ENCODE measurements at places on chromosomes 16 and 17. TPM values are rescaled to one million over a fixed set of nuclear protein-coding genes. Genes with fewer than 3 reads are reported as not detected.

The PLLP gene
- polyA plus RNA-seq: 14.4 TPM

- peak overlapping the region; percentile 92 for H3K4me3 ChIP-seq
- peaks cover 23% of the 10 kb centered on the region for H3K4me1 ChIP-seq
- peak overlapping the region; percentile 32 for H3K27ac ChIP-seq
- H3K27me3 ChIP-seq: peaks cover 2% of the 10 kb centered on the region
- DNase-seq: no peak
- no peaks in the 10 kb centered on the region for H3K36me3 ChIP-seq
Measured at GRCh38 chr17:30378241-30378824, 394 bp upstream of the CPD start.

The RGS9 gene
- 0.75 TPM for polyA plus RNA-seq

- peak within 1 kb of the TSS; percentile 29 for H3K4me3 ChIP-seq
- H3K4me1 ChIP-seq: peaks cover 19% of the 10 kb centered on the region
- peak within 1 kb of the TSS; percentile 79 for H3K27ac ChIP-seq
- no peaks in the 10 kb centered on the region for H3K27me3 ChIP-seq
Measured at GRCh38 chr17:42536048-42536371, at the start of gene NAGLU. TSS of gene NAGLU (plus strand) at chr17:42536241. CDS start at chr17:42536273, 32 bp downstream.

The ZNF174 gene
- polyA plus RNA-seq: 7.5 TPM

- H3K36me3 ChIP-seq: peaks cover 24% of the 10 kb centered on the region
- peak overlapping the region; percentile 34 for H3K27ac ChIP-seq
- no peaks in the 10 kb centered on the region for H3K27me3 ChIP-seq
- no peak overlapping the region for H3K4me3 ChIP-seq
- peak; percentile 75 for DNase-seq
Measured at GRCh38 chr17:1511290-1511689, 5.1 kb downstream of the INPP5K start.

The TNS4 gene
- not detected for polyA plus RNA-seq

- DNase-seq: no peak
- H3K27me3 ChIP-seq: no peaks in the 10 kb centered on the region
- no peak overlapping the region for H3K27ac ChIP-seq
- peaks cover 5% of the 10 kb centered on the region for H3K36me3 ChIP-seq
Measured at GRCh38 chr17:27585153-27585681, 45.8 kb upstream of the LGALS9 start.

GRCh38 chr17:20068445-20068844 lies 59.3 kb downstream of the SPECC1 start:
- H3K4me3 ChIP-seq: no peak overlapping the region
- H3K27me3 ChIP-seq: no peaks in the 10 kb centered on the region
- no peaks in the 10 kb centered on the region for H3K4me1 ChIP-seq
- no peaks in the 10 kb centered on the region for H3K36me3 ChIP-seq
- no peak for DNase-seq

- H3K4me3 ChIP-seq: no peak overlapping the region
- H3K36me3 ChIP-seq: no peaks in the 10 kb centered on the region
- DNase-seq: no peak
- H3K27me3 ChIP-seq: no peaks in the 10 kb centered on the region
Measured at GRCh38 chr16:60123392-60124023, 1389.4 kb upstream of the GOT2 start.

The TEX14 gene
- polyA plus RNA-seq: 0.02 TPM

DNA sequence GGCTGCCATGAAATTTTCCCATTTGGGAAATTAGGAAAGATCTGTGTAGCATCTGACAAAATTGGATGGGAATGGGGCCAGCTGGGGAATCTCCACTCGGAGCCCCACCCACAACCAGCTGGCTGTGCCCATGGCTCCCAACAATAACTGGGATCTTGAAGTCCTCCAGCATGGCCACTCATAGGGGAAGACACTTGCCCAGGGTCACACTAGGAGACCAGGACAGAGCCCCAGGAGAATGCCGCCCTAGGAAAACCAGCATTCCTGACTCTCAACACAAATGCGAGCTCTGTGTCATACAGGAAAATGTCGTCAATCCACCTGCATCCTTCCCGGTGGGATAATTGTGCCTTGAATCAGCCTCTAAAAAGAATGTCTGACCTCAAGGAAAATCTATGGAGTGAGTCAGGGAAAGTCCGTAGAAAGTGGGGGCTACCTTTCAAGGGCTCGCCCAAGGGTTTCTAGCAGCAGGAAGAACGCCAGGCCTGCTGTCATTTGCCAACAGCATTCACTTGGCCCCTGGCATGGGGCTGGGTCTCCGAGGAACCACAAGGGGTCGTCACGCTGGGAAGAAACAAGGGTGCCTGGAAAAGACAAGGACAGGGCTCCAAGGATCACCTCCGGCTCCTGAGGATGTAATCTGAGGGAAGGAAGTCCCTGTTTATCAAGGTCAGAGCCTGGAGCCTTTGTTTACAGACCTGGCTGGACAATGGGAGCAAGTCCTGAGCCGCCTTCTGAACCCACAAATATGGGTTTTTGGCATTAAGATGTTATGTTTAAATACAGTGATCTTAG lies 15.9 kb downstream of the CDH5 start:
- H3K4me1 ChIP-seq: peaks cover 59% of the 10 kb centered on the region
- peaks cover 40% of the 10 kb centered on the region for H3K36me3 ChIP-seq
- no peaks in the 10 kb centered on the region for H3K27me3 ChIP-seq

- peak; percentile 30 for DNase-seq
- H3K4me3 ChIP-seq: no peak within 1 kb of the TSS
- H3K36me3 ChIP-seq: no peaks in the 10 kb centered on the region
- no peak within 1 kb of the TSS for H3K27ac ChIP-seq
- no peaks in the 10 kb centered on the region for H3K27me3 ChIP-seq
Measured at GRCh38 chr16:71230122-71230845, at the start of gene HYDIN. TSS of gene HYDIN (minus strand) at chr16:71230722. CDS start at chr16:71186895, 43,827 bp downstream.

DNA sequence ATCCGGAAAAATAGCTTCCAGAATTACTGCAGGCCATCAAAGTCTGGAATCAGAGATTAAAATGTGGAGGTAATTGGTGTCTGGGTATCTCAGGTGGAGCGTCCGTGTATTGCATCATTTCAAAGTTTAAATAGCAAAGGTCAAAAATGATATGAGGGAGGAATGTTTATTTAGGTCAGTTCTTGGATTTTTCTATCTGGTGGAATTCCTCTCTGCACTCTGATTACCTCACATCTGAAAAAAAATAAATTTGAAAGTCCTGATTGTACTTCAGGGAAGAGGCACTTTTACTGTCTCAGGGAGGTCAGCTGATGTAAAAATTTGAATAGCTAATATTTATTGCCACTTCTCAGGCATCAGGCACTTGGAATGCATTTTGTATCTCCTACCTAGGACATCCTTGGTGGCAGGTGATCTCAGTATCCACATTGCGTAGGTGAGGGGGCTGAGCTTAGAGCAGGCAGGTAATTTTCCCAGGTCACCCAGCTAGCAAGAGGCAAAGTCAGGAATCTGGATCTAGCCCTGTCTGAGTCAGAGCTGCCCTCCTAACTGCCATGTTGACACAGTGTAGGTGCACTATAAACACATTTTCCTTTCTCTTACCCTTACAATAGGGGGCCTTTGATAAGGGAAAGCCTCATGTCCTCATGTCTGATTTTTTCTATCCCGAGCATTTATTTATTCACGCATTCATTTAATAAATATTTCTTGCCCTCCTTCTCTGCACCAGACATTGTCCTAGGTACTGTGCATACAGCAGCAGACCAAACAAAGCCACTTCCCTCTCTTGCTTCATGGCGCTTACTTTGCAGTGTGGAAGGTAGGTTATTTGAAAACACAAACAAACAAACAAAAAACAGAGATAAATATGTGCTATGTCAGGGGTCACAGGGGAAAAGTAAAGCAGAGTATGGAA lies 454.3 kb downstream of the HAPSTR1 start:
- H3K4me1 ChIP-seq: no peaks in the 10 kb centered on the region
- DNase-seq: no peak
- no peaks in the 10 kb centered on the region for H3K36me3 ChIP-seq
- H3K4me3 ChIP-seq: no peak overlapping the region

- H3K27me3 ChIP-seq: no peaks in the 10 kb centered on the region
- H3K27ac ChIP-seq: no peak overlapping the region
- DNase-seq: no peak
Measured at GRCh38 chr17:33888455-33888854, 366.6 kb upstream of the CCL2 start.

- H3K36me3 ChIP-seq: no peaks in the 10 kb centered on the region
- DNase-seq: no peak
- peaks cover 22% of the 10 kb centered on the region for H3K4me1 ChIP-seq
- H3K27me3 ChIP-seq: no peaks in the 10 kb centered on the region
- H3K27ac ChIP-seq: no peak overlapping the region
- no peak overlapping the region for H3K4me3 ChIP-seq
Measured at GRCh38 chr16:86911437-86911958, 333.1 kb downstream of the FOXL1 start.

GRCh38 chr17:73247726-73248125 lies 14.0 kb downstream of the CPSF4L start:
- peak; percentile 29 for DNase-seq
- no peaks in the 10 kb centered on the region for H3K36me3 ChIP-seq
- H3K27ac ChIP-seq: no peak overlapping the region
- H3K27me3 ChIP-seq: no peaks in the 10 kb centered on the region
- no peak overlapping the region for H3K4me3 ChIP-seq

DNA sequence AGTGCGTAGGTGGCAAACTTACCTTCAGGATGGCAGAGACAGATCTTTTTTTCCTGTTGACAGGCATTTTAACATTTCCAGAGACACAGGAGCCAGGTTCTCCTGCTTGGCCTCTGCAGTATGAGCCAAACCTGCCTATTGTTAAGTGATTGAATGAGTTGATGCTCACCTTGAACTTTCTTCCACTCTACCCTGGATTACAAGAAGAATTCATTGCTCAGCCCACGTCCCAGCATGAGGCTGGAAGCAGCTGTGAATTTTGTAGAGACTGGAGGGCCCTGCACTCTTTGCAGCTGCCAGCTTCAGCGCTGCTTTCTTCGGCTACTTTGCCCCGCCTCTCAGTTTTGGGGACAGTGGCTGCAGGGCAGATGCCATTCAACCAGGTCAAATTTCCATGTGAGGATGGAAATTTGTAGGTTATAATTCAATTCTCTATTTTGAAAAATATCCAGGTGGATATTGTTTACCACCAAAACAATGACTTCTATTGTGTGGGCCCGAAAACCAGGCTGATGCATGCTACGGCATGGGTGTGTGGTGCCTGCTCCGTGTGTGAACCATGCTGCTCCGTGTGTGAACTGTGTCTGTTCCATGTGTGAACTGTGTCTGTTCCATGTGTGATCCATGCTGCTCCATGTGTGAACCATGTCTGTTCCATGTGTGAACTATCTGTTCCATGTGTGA lies 75.2 kb upstream of the METTL9 start:
- H3K4me3 ChIP-seq: no peak overlapping the region
- H3K27me3 ChIP-seq: no peaks in the 10 kb centered on the region
- H3K4me1 ChIP-seq: no peaks in the 10 kb centered on the region
- no peak for DNase-seq

DNA sequence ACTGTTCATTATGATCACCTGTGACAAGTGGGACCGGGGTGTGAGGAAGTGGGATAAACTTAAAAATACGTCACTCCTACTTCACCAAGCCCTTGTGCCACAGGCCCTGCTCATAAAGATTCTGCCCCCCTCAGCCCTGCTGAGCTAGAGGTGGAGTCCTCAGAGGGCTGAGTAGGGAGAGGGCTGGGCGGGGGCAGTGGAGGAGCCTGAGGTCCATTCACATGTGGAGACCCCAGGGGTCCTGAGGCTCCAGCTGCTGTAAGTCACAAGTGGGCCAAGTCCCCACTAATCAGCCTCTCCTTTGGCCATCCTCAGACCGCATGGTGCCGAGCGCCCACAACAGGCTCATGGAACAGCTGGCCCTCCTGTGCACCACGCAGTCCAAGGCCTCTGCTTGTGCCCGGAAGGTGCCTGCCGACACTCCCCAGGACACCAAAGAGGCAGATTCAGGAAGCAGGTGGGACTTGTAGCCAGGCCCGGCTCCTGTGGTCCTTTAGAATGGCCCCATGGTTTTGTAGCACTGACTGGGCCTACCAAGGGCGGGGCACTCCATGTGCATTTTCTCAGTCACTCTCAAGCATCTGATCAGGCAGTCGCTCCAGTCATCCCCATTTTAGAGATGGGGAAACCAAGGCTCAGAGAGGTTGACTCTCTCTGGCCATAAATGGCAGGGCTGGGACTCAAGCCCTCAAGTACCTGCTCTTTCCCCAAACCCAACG lies 10.4 kb downstream of the DNAAF8 start:
- no peak for DNase-seq
- H3K4me3 ChIP-seq: no peak overlapping the region
- H3K27ac ChIP-seq: no peak overlapping the region
- H3K36me3 ChIP-seq: no peaks in the 10 kb centered on the region
- no peaks in the 10 kb centered on the region for H3K27me3 ChIP-seq

DNA sequence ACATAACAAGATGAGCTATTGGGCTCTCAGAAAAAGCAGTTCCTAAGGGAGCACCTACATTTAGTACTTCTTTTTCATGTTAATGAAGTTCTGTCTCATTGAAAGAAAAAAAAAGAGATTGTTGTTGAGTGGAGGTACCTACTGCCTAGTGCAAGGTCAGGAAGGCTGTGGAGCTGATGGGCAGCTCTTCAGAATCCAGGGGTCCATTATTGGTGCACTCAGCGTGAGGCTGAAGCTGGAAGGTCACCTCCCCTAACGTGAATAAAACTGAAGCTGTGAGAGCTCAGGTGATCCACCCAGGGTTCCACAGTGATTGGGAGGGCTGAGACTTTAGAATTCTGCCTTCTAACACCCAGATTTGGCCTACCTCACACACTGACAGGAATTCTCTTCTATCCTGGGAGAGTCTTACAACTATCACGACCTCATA lies 153.9 kb upstream of the TBX2 start:
- no peak overlapping the region for H3K27ac ChIP-seq
- no peaks in the 10 kb centered on the region for H3K36me3 ChIP-seq
- DNase-seq: no peak
- H3K4me3 ChIP-seq: no peak overlapping the region
- H3K27me3 ChIP-seq: no peaks in the 10 kb centered on the region

- H3K36me3 ChIP-seq: no peaks in the 10 kb centered on the region
- no peak overlapping the region for H3K27ac ChIP-seq
- no peak for DNase-seq
- H3K27me3 ChIP-seq: no peaks in the 10 kb centered on the region
Measured at GRCh38 chr17:82444941-82445521, 5.5 kb downstream of the CYBC1 start.

The GPR139 gene
- not detected for polyA plus RNA-seq

- H3K36me3 ChIP-seq: no peaks in the 10 kb centered on the region
- DNase-seq: peak; percentile 29
- no peaks in the 10 kb centered on the region for H3K27me3 ChIP-seq
- H3K4me3 ChIP-seq: peak overlapping the region; percentile 8
- peak overlapping the region; percentile 51 for H3K27ac ChIP-seq
Measured at GRCh38 chr16:80996688-80997138, 10.0 kb downstream of the CMC2 start.
